ENCODE measurements at places on chromosomes 5 and 9. TPM values are rescaled to one million over a fixed set of nuclear protein-coding genes. Genes with fewer than 3 reads are reported as not detected.

GRCh38 chr9:137320555-137321384 is 18.7 kb upstream of the NRARP start:
- no peaks in the 10 kb centered on the region for H3K27me3 ChIP-seq
- H3K4me3 ChIP-seq = no peak overlapping the region
- no peaks in the 10 kb centered on the region for H3K36me3 ChIP-seq
- H3K27ac ChIP-seq = peak overlapping the region; percentile 15
- peaks cover 31% of the 10 kb centered on the region for H3K4me1 ChIP-seq
- peak; percentile 84 for DNase-seq

DNA sequence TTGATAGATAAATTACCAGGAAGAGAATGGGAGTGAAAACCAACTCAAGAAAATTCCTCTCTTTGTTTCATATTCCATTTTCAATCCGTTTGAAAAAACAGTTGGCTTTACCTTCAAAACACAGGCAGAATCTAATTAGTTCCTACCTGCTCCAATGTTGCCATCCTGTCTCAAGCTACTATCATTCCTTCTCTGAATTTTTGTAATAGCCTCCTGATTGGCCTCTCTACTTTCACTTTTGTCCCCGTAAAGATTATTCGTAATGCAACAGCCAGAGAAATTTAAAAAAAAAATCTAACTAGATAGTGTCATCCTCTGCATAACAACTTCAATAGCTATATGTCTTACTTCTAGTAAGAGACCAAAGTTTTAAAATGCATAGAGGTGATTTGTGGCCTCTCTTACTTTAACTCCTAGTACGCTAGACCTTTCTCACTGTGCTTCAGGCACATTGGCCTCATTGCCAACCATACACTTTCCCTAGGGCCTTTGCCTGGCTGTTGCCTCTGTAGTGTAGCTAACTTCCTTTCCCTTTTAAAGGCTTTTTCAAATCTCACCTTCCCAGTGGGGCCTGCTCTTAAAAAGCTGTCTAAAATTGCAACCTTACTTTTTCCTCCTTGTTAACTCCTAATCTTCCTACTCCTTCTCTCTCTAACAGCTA is 311.3 kb upstream of the GRIN3A start:
- H3K36me3 ChIP-seq = no peaks in the 10 kb centered on the region
- no peaks in the 10 kb centered on the region for H3K27me3 ChIP-seq
- no peak overlapping the region for H3K27ac ChIP-seq
- DNase-seq = no peak
- no peak overlapping the region for H3K4me3 ChIP-seq
- no peaks in the 10 kb centered on the region for H3K4me1 ChIP-seq

GNG10 gene
- total RNA-seq = 11.1 TPM

DNA sequence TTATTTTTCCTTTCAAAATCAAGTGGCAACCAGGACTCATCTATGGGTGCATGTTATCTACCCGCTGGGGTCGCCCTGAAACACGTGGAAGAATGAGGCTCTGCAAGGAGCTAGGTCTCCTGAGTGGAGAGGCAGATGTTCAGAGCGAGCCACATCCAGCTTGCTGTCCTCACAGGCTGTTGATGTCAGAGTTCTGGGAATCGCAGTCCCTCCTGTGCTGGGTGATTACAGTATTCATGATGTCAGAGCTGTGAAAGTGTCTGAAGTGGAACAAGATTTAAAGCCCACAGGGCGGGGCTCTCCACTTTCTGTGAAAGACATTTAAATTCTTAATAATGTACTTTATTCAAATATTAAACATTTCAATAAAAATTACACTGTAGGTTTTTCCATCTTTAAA is 24.4 kb upstream of the LMX1B start:
- peaks cover 6% of the 10 kb centered on the region for H3K27me3 ChIP-seq
- no peaks in the 10 kb centered on the region for H3K36me3 ChIP-seq
- no peaks in the 10 kb centered on the region for H3K4me1 ChIP-seq
- no peak overlapping the region for H3K27ac ChIP-seq

SPINK13 gene
- total RNA-seq = not detected

DNA sequence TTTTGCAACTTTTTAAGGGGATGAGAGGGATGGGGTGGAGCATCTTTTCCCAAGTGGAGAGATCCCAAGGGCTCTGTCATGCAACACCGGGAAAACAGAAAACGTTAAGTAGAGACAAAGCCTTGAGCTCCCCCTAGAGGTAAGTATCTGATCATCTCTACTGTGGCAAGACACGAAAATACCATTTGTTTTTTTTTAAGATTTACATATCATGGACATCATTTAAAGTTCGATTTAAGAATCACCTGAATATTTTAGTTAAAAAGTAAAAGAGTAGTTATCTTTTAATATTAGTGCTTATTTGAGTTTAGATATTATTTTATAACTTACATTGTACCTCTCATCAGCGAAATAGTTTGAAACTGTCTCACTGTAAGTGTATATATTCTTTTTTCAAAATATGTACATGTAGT is 200.4 kb downstream of the LRRC70 start:
- no peaks in the 10 kb centered on the region for H3K27me3 ChIP-seq
- no peak overlapping the region for H3K27ac ChIP-seq
- DNase-seq = peak; percentile 43
- H3K4me1 ChIP-seq = no peaks in the 10 kb centered on the region

GRCh38 chr5:154708846-154709245 is 46.3 kb upstream of the LARP1 start:
- no peak for DNase-seq
- H3K4me1 ChIP-seq = no peaks in the 10 kb centered on the region
- no peak overlapping the region for H3K4me3 ChIP-seq
- no peaks in the 10 kb centered on the region for H3K27me3 ChIP-seq
- no peak overlapping the region for H3K27ac ChIP-seq
- no peaks in the 10 kb centered on the region for H3K36me3 ChIP-seq

GRCh38 chr9:27586304-27586703 is 13.0 kb upstream of the C9orf72 start:
- no peak for DNase-seq
- H3K27ac ChIP-seq = no peak overlapping the region
- H3K4me1 ChIP-seq = no peaks in the 10 kb centered on the region
- H3K27me3 ChIP-seq = peaks cover 17% of the 10 kb centered on the region
- H3K36me3 ChIP-seq = no peaks in the 10 kb centered on the region
- H3K4me3 ChIP-seq = no peak overlapping the region

- no peak overlapping the region for H3K27ac ChIP-seq
- H3K27me3 ChIP-seq = no peaks in the 10 kb centered on the region
- no peak for DNase-seq
- H3K4me1 ChIP-seq = no peaks in the 10 kb centered on the region
These were observed 77.5 kb downstream of the SPATA31C2 start for GRCh38 chr9:88060746-88061145.

- H3K4me3 ChIP-seq = peak within 1 kb of the TSS; percentile 66
- DNase-seq = peak; percentile 29
- no peaks in the 10 kb centered on the region for H3K36me3 ChIP-seq
These were observed at the start of gene ENC1 for GRCh38 chr5:74640450-74640953. ENC1 (minus strand) TSS chr5:74640728; CDS start chr5:74636485, 4,243 bp downstream.

- H3K4me1 ChIP-seq = no peaks in the 10 kb centered on the region
- H3K27me3 ChIP-seq = peaks cover 3% of the 10 kb centered on the region
- no peak overlapping the region for H3K4me3 ChIP-seq
- no peak overlapping the region for H3K27ac ChIP-seq
- DNase-seq = peak; percentile 68
These were observed 74.5 kb upstream of the BARHL1 start for GRCh38 chr9:132507670-132508469.

GRCh38 chr5:4873652-4874051 is 266.5 kb upstream of the ADAMTS16 start:
- H3K27ac ChIP-seq = no peak overlapping the region
- no peaks in the 10 kb centered on the region for H3K27me3 ChIP-seq
- no peaks in the 10 kb centered on the region for H3K36me3 ChIP-seq
- no peak overlapping the region for H3K4me3 ChIP-seq
- no peaks in the 10 kb centered on the region for H3K4me1 ChIP-seq
- DNase-seq = no peak

GRCh38 chr5:88262116-88262515 is 6.5 kb downstream of the TMEM161B start:
- H3K4me3 ChIP-seq = no peak overlapping the region
- no peaks in the 10 kb centered on the region for H3K27me3 ChIP-seq

DNA sequence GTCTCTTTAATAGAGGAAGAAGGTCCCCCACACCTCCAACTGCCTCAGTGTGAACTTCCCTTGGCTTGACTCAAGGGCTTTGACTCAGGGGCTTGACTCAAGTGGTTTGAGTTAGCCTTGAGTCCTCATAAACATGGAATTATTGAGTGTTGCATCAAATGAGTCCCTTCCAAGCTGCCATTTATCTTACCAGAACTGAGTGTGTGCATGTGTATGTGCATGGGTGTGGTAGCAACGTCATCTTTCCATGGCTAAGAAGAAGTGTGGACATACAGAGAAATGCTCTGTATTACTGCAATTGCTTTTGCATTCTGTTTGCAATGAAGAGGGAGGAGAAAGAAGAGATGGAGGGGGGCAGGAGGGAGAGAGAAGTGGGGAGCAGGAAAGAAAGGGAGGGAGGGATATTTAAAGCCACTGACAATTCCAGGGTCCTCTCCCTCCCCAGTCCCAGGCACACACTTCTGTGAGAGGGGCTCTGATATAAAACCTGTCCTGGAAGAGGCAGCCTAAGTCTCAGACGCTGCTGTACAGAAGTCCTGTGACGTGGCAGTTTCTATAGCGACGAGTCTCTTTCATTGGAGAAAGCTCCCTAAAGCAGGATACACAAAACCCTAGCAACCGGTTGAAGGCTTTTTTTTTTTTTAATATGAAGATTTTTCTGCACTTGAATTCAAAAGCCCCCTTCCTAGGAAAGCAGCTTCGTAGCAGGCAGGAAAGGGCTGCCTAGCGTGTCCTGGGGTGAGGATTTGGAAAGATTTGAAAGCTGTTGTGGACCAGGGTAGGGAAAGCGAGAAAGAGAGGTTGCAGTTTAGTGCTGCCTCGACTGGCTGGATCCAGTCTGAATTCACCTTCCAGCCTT is 93.3 kb upstream of the MAP1B start:
- no peak overlapping the region for H3K27ac ChIP-seq
- no peaks in the 10 kb centered on the region for H3K4me1 ChIP-seq
- H3K27me3 ChIP-seq = peaks cover 2% of the 10 kb centered on the region
- no peak overlapping the region for H3K4me3 ChIP-seq
- no peaks in the 10 kb centered on the region for H3K36me3 ChIP-seq

GRCh38 chr5:113487416-113487780 is 855 bp downstream of the MCC start:
- H3K36me3 ChIP-seq = peaks cover 4% of the 10 kb centered on the region
- H3K27me3 ChIP-seq = peaks cover 62% of the 10 kb centered on the region
- DNase-seq = no peak
- H3K27ac ChIP-seq = no peak overlapping the region
- peaks cover 22% of the 10 kb centered on the region for H3K4me1 ChIP-seq

- H3K27ac ChIP-seq = no peak overlapping the region
- H3K36me3 ChIP-seq = no peaks in the 10 kb centered on the region
- DNase-seq = no peak
- no peaks in the 10 kb centered on the region for H3K27me3 ChIP-seq
These were observed 219.1 kb downstream of the FANCC start for GRCh38 chr9:95098391-95098921.

DNA sequence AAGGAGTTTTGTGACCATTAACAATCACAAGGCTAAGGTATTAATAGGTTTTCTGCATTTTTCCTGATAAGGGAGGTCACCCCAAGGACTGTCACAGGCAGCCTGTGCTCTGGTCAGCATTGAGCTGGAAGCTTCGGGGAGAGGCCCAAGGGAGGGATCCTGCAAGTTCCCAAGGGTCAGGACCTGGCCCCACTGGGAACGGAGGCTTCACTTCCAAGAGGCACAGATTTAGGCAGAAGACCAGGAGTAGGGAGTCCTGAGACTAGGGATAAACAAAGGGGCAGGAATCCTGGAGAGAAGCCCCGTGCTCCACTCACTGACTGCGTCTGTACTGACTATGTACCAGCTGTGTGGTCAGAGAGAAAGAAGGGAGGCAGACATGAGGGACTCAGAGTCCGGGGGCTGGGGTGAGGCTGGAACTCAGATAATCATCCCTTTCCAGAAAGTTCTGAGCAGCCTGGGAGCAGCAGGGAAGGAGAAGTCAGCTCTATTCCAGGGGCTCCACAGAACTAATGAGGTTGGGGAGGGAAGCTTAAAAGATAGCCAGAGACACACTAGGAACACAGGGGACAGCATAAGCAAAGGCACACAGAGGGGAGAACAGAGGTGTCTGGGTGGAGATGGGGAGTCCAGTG is 37.8 kb downstream of the B4GALT1 start:
- DNase-seq = no peak
- H3K27me3 ChIP-seq = no peaks in the 10 kb centered on the region
- H3K27ac ChIP-seq = no peak overlapping the region
- H3K36me3 ChIP-seq = peaks cover 84% of the 10 kb centered on the region

DNA sequence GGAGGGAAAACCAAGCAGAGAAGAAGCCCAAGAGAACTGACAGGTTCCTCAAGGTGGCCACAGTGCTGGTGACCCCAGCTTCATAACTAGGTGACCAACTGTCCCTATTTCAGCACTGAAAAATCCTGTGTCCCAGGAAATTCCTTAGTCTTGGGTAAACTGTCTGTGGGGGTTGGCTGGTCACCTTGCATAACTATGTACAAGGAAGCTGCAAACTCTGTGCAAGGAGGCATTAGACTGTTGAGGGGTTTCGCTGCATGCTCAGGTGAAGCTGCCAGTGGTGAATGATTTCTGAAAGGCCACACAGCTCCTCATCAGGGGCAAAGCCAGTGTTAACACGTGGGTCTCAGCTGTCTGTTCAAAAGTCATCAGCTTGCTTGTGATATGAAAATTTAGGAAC is 36.9 kb downstream of the PCSK5 start:
- H3K4me3 ChIP-seq = no peak overlapping the region
- H3K27me3 ChIP-seq = no peaks in the 10 kb centered on the region
- H3K4me1 ChIP-seq = no peaks in the 10 kb centered on the region
- no peak overlapping the region for H3K27ac ChIP-seq
- no peak for DNase-seq

DNA sequence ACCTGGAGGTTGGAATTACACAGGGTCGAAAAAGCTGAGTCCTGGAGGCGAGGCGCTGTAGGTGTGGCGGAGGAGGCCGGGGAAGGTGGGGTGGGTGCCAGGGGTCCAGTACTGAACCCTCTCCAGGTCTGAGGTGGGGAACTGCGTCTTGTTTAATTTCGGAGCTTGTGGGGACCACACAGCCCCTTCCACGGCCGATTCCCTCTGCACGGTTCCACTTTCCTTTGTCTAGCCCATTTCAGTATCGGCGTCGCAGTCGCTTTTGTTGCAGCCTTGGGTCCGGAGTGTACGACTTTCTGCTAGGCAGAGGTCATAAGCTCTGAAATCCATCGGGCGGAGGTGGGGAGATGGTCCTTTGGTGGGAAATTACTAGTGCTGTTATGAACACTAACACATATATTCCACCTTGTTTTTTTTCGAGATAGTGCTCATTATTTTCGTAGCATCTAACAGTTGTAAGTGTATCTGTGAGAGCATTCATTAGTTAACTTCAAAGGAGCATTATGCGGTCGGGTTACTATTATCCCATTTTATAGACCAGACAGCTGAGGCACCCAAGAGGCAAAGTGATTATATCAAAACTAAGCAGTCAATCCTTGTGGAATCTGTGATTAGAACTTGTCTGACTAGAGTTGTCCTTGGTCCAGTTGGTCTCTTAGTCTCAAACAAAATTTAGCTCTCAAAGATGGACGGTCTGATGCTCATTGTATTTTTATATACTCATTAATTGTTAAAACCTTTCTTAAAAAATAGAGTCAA is 737 bp downstream of the RNF180 start:
- no peak overlapping the region for H3K4me3 ChIP-seq
- no peak for DNase-seq
- H3K27me3 ChIP-seq = peaks cover 11% of the 10 kb centered on the region
- no peaks in the 10 kb centered on the region for H3K36me3 ChIP-seq
- no peaks in the 10 kb centered on the region for H3K4me1 ChIP-seq

Measured in CD4-positive, CD25-positive, alpha-beta regulatory T cell (primary cell).